Stimulated activated CD8-positive, alpha-beta memory T cell treated with anti-CD3 and anti-CD28 coated beads, Interleukin-7, amount 100 ng/mL, for 4 hours (primary cell): ENCODE measurements at places on chromosomes 16 and 17.

- peak; percentile 28 for DNase-seq
Measured at GRCh38 chr17:6374761-6375312, 60.1 kb downstream of the AIPL1 start.

GRCh38 chr17:34899643-34900291 lies 61.5 kb downstream of the CCT6B start:
- DNase-seq = no peak

DNA sequence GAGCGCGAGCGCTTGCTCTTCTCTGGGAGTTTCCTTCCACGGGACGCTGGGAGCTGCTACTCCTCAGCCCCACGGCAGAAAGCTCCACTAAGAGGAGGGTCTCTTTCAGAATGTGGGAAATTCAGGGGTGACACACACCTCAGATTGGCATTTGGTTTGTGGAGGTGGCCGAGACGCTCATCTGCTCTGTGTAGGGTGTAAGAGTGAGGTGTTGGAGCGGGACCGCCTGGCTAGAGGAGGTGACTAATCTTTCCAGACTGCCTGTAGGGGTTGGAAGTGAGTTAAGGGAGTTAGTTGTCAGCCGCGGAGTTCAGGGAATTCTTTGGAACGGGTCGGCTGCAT lies 735 bp downstream of the PSMD11 start:
- DNase-seq = peak; percentile 15

DNA sequence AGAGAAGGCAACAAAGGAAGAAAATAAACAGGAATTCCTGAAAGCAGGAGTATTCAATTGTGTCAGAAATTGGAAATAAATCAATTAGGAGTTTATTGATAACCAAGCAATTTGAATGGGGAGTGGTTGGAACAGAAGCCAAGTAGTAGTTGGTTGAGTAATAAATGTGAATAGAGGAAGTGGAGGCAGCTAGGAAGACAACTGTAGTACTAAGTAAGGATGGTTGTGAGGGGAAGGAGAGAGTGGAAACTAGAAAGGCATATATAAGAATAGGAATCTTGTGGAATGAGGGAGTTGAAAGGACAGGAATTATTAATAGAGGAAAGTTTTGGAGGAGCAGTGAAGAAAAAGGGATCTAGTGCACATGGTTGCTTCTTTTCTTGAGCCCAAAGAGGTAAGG lies 34.4 kb downstream of the NFAT5 start:
- no peak for DNase-seq
